Myocyte (in vitro differentiated cells): ENCODE measurements at places on chromosomes 4 and X. TPM values are rescaled to one million over a fixed set of nuclear protein-coding genes. Genes with fewer than 3 reads are reported as not detected.
A peak's percentile ranks its signal among the peaks of the same experiment; 100 is the strongest.

Gene FABP2
- total RNA-seq: not detected in 2 replicates

Gene ATOH1
- not detected in 2 replicates for total RNA-seq

- DNase-seq: no peak
These were observed 12.2 kb upstream of the FGF2 start for GRCh38 chr4:122814426-122814825.

DNA sequence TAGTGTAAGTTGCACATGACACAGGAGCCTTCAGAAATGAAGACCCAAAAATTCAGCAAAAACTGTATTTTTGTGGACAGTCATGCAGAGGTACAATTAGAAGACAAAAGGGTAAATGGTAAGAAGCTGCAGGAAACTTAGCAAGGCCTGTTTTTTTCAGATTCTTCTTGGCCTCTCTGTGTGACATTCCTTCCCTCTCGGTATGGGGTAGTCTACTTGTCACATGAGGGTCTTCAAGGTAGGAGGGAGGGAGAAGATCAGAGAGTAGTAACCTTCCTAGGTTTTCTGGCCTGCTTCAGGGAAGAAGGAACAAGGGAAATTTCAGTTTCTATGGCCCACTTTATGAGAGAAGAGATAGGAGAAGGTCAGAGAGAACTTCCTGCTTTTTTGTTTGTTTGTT is 230.4 kb upstream of the PPP1R2C start:
- no peak for DNase-seq

DNA sequence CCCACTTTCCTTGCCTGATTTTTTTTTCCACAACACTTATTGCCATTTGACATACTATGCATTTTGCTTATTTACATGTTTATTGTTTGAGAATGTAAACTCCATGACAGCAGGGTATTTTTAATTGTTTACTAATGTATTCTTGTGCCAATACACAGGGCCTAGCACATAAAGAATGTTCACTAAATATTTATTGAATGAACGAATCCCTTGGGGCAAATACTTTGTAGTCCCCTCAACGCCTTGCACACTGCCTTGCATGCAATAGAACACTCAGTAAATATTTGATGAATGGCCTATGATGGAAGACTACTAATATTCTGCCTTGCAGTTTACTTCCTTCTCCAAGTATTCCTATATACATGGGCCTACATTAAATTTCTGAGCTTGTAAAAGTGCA is 1.4 kb upstream of the PRPS1 start:
- DNase-seq: no peak

Gene FTSJ1
- 79.5 and 90.0 TPM in 2 replicates for total RNA-seq

Gene DKK2
- total RNA-seq: 0.11 and 0.21 TPM in 2 replicates

Gene FMR1NB
- total RNA-seq: not detected in 2 replicates

GRCh38 chr4:38891051-38891983 is 23.7 kb downstream of the FAM114A1 start:
- DNase-seq: peak; percentile 12

Gene FAM193A
- 13.9 and 15.2 TPM in 2 replicates for total RNA-seq

DNA sequence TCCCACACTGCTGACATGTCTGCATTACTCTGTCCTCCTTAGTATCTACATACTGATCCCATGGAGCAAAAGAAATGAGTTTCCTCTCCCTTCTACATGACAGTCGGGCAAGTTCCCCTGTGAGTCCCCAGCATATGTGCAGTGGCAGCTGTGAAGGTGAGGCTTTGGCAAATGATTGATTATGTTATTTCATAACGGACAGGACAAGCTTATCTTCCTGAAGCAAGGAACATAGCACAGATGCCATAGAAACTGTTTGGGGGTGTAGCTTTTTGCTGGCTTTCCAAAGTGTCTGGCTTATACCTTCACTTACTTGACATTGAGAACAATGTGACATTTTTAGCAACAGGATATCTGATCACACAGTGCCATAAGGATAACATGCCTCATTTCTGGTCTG is 136.8 kb upstream of the PDLIM3 start:
- DNase-seq: no peak

DNA sequence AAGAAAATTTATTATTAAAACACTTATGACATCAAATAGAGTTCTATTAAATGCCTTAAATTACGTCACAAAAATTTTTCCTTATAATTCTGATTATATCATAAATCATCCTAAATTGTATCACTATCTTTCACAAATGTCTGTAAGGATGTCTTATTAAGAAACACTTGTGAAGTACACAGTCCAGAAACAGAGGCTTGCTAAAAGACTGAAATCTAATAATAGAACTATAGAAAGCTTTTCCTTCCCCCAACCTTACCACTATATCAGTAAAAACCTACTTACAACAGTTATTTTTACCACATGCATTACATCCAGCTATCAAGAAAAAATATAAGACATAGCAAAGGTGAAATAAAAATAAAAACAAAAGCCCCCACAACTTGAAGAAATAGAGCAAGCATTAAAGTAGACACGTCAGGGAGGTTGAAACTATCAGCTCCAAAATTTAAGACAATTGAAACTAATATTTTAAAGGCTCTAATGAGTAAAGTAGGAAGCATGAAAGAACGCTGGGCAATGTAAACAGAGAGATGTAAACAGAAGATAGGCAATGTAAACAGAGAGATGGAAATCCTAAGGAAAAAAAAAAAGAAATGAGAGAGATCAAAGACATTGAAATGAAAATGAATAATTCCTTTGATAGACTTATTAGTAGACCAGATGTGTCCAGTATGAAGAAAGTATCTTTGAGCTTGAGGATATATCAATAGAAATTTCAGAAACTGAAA is 94.9 kb upstream of the TECRL start:
- no peak for DNase-seq
